Esophagus muscularis mucosa (tissue), 4 donors: ENCODE measurements at places on chromosomes 6 and 20. TPM values are rescaled to one million over a fixed set of nuclear protein-coding genes. Genes with fewer than 3 reads are reported as not detected.

DNA sequence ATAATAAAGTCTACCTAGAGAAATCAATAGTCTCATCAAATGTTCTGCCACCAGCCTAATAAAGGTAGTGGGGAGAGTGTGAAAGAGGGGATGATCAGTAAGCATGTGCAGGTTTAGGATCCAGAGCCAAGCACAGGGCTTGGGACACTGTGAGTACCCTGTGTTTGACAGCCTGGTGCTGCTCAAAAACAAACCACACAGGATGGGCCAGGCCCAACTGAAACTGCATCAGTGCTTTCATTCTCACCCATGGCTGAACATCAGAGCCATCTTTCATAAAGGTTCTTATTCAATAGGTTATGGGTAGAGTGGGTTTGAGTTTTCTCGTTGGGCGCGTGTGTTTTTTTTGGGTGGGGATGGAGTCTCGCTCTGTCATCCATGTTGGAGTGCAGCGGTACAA, 87.3 kb upstream of the NHSL1 start:
- H3K4me3 ChIP-seq: no peak overlapping the region
- no peaks in the 10 kb centered on the region for H3K27me3 ChIP-seq
- H3K36me3 ChIP-seq: no peaks in the 10 kb centered on the region
- DNase-seq: no peak
- no peak overlapping the region for H3K27ac ChIP-seq
- peaks cover 3% of the 10 kb centered on the region for H3K4me1 ChIP-seq

GRCh38 chr20:62651285-62652021, 9.2 kb downstream of the SLCO4A1 start:
- peak overlapping the region; percentile 93 for H3K27ac ChIP-seq
- DNase-seq: no peak
- H3K36me3 ChIP-seq: peaks cover 8% of the 10 kb centered on the region
- H3K4me1 ChIP-seq: peaks cover 55% of the 10 kb centered on the region

DNA sequence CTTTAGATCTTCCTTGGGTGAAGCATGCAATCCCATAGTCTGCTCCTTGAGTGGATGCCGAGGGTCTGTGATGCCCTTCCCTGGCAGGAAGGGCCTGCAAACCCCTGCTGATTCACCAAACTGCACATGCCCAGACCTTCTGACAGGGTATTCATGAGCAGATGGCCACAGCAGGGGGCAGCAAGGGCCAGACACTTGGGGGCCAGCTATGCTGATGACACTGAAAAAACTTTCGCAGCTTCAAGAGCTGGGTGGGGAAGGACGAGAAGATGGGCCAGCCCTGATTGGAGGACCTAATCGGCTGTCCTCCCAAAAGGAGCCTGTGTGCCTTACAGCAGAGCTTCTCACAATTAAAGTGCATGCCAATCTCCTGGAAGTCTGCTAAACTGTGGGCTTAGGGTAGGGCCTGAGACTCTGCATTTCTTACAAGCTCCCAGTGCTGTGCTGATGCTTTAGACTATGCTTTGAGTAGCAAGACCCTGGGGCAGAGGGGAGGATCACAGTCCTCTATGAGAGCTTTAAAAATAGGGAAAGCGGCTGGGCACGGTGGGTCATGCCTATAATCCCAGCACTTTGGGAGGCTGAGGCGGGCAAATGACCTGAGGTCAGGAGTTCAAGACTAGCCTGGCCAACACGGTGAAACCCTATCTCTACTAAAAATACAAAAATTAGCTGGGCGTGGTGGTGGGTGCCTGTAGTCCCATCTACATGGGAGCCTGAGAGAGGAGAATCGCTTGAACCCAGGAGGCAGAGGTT, 15.2 kb upstream of the GDAP1L1 start:
- no peaks in the 10 kb centered on the region for H3K27me3 ChIP-seq
- H3K4me1 ChIP-seq: no peaks in the 10 kb centered on the region
- H3K4me3 ChIP-seq: no peak overlapping the region
- no peak overlapping the region for H3K27ac ChIP-seq
- no peak for DNase-seq
- no peaks in the 10 kb centered on the region for H3K36me3 ChIP-seq

Gene LTA
- total RNA-seq: not detected

Gene BANF2
- total RNA-seq: not detected
